ENCODE measurements at places on chromosomes 13 and 19. TPM values are rescaled to one million over a fixed set of nuclear protein-coding genes. Genes with fewer than 3 reads are reported as not detected.

GRCh38 chr19:7540761-7541474 lies 5.4 kb downstream of the PNPLA6 start:
- no peak for DNase-seq

- no peak for DNase-seq
Measured at GRCh38 chr19:50924586-50924985, 13.4 kb upstream of the KLK4 start.

DNA sequence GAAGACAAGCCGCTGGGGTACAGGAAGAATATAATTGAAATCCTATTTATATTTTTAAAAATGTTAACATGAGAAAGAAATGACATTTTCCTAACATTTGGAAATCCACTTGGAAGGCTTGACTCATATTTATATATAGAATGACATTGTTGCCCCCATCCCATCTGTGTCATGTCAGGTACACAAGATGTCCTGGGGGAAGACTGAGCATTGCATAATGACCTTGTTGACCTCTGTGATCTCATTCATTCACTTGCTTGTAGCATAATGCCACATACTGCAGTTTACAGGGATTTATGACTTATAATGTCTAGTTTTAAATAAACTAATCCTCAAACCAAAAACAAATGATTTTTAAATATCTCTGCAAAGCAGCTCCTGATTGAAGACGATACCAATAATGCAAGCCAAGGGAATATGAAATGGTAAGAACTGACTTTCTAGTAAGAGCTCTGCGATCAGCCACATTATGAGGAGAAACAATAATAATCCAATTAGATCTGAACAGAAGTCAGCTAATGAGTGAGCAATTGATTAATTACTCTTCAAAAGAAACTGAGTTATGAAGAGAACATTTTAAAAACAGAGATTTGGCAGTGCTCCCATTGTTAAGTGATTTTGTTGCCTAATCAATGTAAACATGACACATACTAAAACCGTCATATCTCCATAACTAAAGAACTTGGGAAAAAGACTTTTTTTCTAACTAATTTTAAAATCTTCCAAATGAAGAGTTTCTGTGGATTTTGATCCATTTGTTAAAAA lies 21.2 kb upstream of the VWA8 start:
- DNase-seq: no peak

- DNase-seq: no peak
Measured at GRCh38 chr19:18503971-18504885, 17.6 kb downstream of the ELL start.

GRCh38 chr19:42577016-42577415 lies 17.7 kb downstream of the CEACAM8 start:
- no peak for DNase-seq

The LRRC25 gene
- total RNA-seq: 19.3 TPM

The TINCR gene
- total RNA-seq: 0.48 TPM

Data from mesenteric fat pad (tissue), 1 donor.